CD4-positive, alpha-beta T cell treated with Interleukin-17A for 1 hour (primary cell): ENCODE measurements at places on chromosomes 5 and 9.
A peak's percentile ranks its signal among the peaks of the same experiment; 100 is the strongest.

- DNase-seq: no peak
These were observed 47.4 kb downstream of the ANKRD33B start for GRCh38 chr5:10611290-10611689.

GRCh38 chr5:32551194-32551593 lies 34.2 kb upstream of the SUB1 start:
- no peak for DNase-seq

DNA sequence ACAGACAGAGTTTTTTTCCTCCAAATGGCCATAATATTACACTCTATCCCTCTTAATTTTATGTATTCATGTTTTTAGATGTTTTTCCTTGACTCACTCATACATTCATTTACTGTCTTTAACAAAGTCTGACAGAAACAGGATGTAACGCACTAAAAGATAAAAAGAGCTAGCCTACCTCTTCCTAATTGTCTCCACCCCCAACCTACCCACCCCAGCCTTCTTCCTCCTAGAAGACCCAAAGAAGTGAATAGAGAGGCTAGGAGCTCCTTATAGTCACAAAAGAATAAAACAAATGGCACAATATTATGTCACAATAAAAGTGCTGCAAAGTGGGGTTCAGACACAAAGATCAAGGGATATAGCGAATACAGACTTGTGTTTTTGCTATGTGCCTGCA lies 719 bp downstream of the NOL8 start:
- peak; percentile 0 for DNase-seq

DNA sequence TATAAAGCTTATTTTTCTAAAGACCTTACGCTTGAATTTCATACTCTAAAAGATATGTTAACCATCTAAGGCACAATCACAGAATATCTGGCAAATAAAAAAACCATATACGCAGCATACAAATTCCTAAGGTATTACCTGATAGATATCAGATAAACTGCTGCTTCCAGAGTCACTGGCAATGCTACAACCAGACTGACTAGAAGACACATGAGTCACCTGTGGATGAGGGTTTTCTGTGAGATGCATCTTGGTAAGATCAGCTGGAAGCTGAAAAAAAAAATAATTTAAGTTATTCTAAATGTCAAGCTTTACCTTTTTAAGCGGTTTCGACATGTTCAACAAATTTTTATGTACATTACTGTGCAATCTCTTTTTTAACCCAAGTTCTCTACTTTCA lies 113.8 kb downstream of the RAPGEF6 start:
- no peak for DNase-seq

- no peak for DNase-seq
These were observed 22.7 kb downstream of the CAMK2A start for GRCh38 chr5:150266871-150267291.

- DNase-seq: no peak
These were observed 1192.0 kb downstream of the CDH12 start for GRCh38 chr5:21661184-21661583.

DNA sequence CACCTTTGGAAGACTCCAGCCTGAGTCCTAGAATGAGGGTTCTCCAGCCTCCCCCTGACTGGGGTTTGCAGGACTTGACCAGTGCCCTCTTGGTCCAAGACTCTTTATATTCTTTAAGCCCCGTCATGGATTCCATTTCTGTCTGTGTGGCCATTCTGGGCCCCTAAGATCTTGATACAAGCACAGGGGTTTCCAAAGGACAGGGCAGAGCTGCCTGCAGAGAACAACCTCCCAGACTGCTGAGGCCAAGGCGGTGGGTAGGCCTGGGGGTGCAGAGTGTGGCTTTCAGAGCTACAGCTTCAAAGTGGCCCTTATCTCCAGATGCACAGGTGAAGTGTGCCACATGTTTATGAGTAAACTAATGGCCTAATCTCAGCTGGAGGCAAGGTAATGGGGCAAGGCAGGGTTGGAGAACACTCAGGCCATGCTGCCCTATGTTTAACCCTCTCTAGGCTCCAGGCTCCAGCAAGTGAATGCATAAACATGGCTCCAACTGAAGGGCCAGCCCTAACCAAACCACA lies 32.1 kb downstream of the FOXI1 start:
- DNase-seq: no peak

GRCh38 chr5:666816-667498 lies 26.2 kb downstream of the TPPP start:
- no peak for DNase-seq

- DNase-seq: no peak
These were observed 744.5 kb upstream of the C9orf72 start for GRCh38 chr9:28317745-28318144.

GRCh38 chr5:34905564-34905963 lies 9.7 kb downstream of the RAD1 start:
- no peak for DNase-seq

GRCh38 chr9:114691046-114691955 lies 9.3 kb upstream of the TEX48 start:
- peak; percentile 58 for DNase-seq

GRCh38 chr5:174903172-174903732 lies 178.9 kb downstream of the MSX2 start:
- DNase-seq: no peak

GRCh38 chr5:62578540-62578939 lies at the start of gene LRRC70:
Gene LRRC70 (plus strand): TSS chr5:62578819. CDS start chr5:62579439, 620 bp downstream.
- DNase-seq: peak; percentile 90

- DNase-seq: no peak
These were observed 66.8 kb downstream of the INSYN2B start for GRCh38 chr5:169913479-169913878.

DNA sequence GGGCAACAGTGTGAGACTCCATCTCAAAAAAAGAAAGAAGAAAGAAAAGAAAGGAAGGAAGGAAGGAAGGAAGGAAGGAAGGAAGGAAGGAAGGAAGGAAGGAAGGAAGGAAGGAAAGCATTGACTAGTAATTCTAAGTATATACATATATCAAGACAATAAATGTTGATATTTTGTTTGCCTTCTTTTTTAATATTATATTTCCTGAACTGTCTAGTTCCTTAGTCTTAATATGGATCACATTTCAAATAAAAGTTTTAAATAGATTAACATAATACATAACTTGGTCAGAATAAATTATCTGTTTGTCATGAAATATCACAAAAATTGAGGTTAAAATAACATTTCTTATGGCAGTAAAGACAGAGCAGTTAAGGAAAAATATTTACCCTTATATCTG lies 1448.4 kb upstream of the C9orf72 start:
- DNase-seq: no peak

DNA sequence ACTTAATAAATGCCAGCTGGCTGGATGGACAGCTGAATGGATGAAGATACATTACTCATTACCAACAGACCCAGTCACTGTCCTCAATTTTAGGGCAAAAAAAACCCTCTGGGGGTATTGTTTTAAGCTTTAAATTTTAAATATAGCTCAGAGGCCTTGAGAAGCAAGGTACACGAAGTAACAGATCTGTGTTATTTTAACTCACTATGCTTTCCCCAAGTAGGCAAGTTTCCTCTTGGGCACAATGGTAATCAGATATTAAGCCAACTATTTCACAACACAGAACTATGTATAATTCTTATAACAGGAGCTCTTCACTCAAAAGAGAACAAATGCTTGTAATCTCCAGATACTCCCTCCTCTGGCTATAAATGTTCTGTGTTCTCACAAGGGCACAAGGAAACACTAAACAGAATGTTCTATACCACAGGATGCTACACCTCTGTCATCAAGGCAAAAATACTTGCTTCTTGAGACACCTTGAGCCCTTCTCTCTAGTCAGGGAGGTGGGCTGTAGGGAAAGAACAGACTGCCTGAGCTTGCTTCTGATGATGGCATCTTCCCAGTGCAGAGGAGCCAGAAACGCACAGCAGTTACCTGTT lies 443.8 kb downstream of the SPOCK1 start:
- no peak for DNase-seq

DNA sequence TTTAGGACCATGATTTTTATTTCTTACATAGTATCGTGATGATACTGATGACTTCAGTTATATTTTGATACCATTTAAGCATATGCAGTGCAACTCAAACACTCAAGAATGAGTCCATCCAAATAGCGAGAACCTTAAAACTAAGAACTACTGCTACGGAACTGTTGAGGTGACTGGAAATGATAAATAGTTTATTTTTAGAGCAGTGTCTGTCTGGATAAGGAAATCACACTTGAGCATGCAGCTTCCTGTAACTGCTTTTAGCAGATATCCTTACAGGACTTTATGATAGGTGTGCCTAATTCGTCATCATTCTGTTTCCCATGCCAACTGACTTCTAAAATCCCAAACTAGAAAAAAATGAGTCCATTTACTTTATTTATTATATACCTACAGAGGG lies 85.5 kb downstream of the ADGRV1 start:
- DNase-seq: no peak

DNA sequence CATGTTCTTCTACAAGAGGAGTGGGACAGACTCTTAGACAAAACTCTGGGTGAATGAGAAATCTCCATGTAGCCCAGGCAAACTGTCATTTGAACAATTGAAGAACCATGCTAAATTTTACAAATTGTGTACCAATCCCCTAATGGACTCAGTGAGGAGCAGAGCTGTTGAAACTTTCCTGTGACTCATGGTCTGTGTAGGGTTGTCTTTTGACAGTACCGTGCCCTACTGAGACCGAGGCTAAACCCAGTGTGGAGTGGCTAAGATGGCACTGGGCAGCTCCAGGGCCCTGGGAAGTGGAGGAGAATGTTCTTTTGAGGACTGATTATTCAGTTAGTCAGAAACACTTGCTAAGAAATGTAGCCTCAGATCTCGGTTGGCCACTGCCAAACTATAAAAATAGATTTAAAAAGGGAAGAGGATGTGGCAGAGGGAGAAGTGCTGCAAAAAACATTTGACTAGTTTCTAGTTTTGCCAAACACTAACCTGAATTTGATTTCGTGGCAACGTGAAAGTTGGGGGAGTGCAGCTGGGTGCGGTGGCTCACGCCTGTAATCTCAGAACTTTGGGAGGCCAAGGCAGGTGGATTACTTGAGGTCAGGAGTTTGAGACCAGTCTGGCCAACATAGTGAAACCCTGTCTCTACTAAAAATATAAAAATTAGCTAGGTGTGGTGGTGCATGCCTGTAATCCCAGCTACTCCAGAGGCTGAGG lies 24.7 kb downstream of the POU4F3 start:
- no peak for DNase-seq

- DNase-seq: no peak
These were observed 39.4 kb upstream of the SMIM32 start for GRCh38 chr5:136232316-136232715.

DNA sequence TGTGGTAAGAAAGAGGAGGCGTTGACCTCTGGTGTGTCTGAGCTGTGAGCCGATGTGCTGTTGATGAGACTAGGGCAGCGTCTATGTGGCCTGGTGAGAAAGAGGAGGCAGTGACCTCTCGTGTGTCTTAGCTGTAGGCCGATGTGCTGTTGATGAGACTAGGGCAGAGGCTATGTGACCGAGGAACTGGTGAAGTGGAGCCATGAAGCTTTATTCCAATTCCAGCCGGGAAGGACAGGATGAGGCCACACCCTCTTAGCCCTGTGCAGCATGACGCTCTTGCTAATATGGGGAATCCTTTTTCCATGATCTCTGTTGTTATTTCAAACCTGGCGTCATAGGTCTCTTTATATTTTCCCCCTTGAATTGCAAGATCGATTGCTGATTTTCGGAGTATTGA lies 172.4 kb downstream of the GOLPH3 start:
- DNase-seq: no peak

- DNase-seq: no peak
These were observed 45.4 kb downstream of the SHB start for GRCh38 chr9:38023661-38024035.

- no peak for DNase-seq
These were observed 632 bp downstream of the DPM2 start for GRCh38 chr9:127937056-127937387.

DNA sequence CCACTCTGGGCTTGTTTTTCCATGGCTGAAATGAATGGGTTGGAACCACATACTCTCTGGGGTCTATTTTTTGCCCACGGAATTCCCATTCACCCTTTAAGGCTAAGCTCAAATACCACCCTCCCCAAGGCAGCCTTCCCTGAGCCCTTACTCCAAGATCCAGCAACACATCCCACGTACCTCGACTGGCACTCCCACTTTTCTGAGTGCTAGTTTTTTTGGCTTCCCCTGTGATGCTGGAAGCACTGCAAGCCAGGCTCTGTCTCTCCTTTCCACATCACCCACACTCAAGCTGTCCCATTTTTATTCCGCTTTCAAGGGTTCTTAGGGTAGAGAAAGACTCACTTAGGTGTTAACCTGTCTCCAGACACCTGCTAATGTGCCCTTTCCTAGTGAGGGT lies 6.0 kb downstream of the ST6GALNAC6 start:
- no peak for DNase-seq

GRCh38 chr5:173830421-173830820 lies 57.7 kb upstream of the CPEB4 start:
- no peak for DNase-seq

DNA sequence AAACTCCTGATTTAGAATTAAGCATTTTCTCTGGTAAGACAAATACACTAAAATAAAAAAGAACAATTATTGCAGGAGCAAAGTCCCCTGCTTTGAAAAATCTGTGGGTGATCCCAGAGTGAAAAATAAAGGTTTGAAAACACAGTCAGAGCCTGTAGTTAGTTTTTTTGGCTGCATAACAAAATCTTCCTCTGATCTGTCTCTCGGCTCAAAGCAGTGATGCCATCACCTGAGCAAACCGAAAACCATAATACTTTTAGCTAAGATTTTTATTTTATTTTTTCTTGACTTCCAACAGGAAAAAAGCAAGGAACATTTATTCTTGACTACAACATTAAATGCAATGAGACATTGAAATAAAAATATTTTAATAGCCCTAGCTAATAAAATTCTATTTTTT lies 1.2 kb downstream of the CDH18 start:
- DNase-seq: no peak

DNA sequence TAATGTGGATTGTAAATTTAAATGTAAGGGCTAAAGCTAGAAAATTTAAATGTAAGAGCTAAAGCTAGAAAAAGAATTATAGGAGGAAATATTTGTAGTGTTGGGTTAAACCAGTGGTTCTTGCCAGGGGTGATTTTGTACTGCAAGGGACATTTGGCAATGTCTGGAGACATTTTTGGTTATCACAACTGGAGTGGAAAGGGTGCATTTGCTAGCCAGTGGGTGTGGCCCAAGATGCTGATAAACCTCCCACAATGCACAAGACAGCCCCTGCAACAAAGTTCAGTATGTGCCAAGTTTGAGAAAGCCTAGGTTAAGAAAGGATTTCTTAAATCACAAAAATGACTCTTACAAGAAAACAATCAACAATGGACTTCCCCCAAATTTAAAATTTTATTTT lies 31.6 kb upstream of the ELL2 start:
- no peak for DNase-seq

GRCh38 chr5:177378884-177379883 lies 5.0 kb upstream of the SLC34A1 start:
- DNase-seq: no peak
